ENCODE measurements at places on chromosomes 5 and 9.
A peak's percentile ranks its signal among the peaks of the same experiment; 100 is the strongest.

- DNase-seq, result peak; percentile 75
Observed at GRCh38 chr5:133868946-133869518, 99.4 kb downstream of the C5orf15 start.

DNA sequence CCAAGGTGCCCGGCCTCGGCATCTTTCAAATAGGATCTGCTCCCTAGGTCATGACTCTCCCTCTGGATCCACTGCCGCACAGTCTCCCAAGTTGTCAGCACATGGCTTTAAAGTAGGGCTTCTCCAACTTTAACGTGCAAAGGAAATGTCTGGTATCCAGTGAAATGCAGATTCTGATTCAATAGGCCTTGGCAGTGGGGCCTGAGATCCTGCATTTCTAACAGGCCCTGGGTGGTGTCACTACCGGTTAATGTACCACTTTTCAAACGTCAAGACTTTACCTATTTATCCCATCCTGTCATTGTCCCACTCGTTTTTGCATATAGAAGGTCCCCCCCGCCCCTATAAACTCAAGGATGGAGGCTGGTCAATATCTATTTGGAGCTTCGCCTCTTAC, 137.6 kb upstream of the ZNF618 start:
- DNase-seq, result no peak

- no peak for DNase-seq
Observed at GRCh38 chr5:53326424-53327153, 153.8 kb upstream of the FST start.

GRCh38 chr5:53501054-53501453, 20.6 kb downstream of the FST start:
- DNase-seq, result no peak

DNA sequence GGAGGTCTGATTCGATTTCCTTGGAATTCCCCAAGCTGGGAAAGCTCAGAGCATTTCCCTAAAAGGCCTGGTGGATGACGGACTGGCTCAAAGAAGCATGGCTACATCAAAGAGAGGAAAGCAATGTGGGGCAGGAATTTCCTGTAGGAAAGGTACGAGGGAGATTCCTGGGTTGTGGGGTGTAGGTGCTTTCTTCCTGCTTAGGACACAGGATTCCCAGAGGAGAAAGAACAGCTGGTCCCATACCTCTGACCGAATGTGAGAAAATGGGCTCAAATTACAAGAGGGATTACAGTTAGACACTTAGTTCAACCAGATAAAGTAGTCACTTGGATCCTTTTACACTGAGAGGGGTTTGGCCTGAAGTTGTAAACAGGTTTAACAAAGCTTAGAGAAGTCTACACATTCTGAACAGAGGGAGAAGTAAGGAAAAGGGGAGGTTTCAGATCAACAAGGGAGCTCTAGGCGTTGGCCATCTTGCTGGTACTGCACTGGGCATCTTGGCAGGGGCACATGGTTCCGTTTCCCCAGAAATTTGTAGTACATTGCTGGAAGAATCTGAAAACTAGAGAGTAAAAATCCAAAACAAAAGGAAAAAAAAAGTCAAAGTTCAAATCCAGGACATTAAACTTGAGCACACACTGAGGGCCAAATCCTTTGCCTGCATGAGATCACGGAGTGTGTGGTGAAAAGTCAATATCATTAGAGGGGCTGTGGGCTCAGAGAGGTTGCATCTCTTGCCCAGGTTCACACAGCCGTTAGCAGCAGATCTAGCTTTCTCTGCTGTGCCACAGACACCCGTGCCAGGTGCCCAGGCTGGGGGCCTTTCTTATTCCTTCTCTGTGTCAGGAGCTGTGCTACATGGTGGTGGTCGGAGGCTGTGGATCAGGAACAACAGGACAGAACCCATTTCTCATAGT, 171.3 kb downstream of the RGS3 start:
- DNase-seq, result no peak

DNA sequence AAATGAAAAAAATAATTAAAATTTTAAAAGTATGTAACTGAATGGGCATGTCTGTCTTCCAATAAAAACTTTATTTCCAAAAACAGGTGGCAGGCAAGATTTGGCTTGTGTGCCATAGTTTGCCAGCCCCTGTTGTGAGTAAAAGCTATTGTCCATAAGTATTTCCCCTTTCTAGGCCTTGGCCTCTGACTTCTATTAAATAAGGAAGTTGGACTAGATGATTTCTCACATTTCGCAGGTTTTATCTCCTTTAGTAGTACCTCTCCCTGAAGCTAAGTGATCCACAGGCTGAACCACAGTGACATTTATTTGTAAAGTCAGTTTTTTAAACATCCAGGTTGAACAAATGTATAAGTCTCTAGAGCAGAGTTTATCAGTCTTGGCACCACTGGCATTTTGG, 41.3 kb downstream of the RECK start:
- no peak for DNase-seq

- no peak for DNase-seq
Observed at GRCh38 chr9:6230037-6230780, 14.6 kb downstream of the IL33 start.

DNA sequence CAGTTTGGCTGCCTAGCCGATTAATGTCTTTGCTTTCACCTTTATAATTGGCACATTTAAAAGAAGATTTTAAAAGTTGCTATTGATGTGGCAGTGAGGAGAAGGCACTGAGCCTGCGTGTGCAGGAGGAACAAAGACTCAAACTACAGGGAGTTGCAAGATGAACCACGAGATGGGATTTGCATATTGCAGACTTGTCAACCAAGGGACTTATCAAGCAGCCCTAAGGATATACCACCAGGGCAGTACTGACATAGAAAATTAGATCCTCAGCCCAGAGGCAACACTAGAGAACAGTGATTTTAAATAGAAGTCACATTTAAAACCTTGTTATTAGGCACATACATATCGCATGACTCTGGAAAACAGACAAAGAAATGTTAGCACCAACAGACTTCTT, 342.6 kb downstream of the GLIS3 start:
- no peak for DNase-seq

DNA sequence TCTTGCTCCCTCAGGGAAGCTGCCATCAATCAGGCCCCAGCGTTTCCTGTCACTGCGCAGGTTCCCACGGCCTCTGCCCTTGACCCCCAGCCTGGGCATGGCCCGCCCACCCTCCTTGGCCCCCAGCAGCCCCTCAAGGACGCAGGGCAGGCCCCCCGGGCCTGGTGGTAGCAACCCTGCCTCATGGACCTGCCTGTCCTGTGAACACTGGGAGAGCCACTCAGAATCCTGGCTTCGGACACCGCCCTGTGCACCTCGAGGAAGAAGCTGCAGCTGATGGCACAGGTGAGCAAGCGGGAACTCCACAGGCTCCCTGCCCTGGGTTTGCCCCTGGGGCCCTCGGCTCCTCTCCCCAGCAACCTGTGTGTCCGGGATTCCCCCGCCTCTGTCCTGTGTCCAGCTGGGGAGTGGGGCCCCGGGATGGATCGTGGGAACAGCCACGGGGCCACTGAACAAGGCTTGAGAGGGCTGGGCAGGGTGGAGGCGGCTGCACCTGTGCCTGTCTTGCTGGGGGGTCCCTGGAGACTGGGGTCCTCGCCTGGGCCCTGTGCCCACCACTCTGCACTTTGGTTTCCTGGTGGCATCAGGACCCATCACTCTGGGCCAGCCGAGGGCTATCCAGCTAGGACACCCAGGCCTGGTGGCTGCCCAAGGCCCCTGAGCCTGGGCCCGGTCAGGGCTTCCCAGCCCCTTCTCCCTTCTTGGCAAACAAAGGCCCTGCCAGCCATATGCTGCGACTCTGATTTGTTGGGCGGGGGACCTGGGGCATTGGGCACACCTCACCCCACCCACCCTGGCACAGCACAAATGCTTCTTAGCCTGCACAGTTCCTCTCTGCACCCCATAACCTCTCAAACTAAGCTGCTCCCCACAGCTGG, 33.5 kb upstream of the EGFL7 start:
- DNase-seq, result no peak

DNA sequence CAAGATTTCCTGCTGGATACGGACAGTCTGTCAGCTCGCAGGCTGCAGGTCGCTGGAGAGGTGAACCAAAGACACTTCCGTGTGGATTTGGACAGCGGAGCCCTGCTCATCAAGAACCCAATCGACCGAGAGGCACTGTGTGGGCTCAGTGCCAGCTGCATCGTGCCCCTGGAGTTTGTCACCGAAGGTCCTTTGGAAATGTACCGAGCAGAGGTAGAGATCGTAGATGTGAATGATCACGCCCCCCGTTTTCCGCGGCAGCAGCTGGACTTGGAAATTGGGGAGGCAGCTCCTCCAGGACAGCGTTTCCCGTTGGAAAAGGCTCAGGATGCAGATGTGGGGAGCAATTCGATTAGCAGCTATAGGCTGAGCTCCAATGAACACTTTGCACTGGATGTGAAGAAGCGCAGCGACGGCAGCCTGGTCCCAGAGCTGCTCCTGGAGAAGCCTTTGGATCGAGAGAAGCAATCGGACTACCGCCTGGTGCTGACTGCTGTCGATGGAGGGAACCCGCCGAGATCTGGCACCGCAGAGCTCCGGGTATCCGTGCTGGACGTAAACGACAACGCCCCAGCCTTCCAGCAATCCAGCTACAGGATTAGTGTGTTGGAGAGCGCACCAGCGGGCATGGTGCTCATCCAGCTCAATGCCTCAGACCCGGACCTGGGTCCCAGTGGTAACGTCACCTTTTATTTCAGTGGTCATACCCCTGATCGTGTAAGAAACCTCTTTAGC, 658 bp downstream of the PCDHGC4 start:
- no peak for DNase-seq

GRCh38 chr5:10452768-10453331, 11.2 kb downstream of the ROPN1L start:
- DNase-seq, result peak; percentile 53

DNA sequence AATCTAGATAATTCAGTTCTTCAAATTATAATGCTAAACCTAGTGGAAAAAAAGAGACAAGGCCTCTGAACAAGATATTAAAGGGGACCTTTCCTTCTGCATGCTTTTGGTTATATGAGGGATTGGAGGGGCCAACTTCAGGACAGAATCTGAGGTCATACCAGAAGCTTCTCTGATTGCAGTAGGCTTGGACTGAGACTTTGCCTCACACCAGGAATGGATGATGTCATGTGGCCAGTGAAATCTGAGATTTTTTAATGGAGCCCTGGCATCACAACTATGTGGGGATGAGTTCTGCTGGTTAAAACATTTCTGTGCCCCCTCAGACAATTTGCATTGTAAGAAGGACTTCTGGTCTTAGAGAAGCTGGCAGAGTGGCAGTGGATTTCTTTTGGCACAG, 88.6 kb downstream of the ANGPTL2 start:
- DNase-seq, result no peak

DNA sequence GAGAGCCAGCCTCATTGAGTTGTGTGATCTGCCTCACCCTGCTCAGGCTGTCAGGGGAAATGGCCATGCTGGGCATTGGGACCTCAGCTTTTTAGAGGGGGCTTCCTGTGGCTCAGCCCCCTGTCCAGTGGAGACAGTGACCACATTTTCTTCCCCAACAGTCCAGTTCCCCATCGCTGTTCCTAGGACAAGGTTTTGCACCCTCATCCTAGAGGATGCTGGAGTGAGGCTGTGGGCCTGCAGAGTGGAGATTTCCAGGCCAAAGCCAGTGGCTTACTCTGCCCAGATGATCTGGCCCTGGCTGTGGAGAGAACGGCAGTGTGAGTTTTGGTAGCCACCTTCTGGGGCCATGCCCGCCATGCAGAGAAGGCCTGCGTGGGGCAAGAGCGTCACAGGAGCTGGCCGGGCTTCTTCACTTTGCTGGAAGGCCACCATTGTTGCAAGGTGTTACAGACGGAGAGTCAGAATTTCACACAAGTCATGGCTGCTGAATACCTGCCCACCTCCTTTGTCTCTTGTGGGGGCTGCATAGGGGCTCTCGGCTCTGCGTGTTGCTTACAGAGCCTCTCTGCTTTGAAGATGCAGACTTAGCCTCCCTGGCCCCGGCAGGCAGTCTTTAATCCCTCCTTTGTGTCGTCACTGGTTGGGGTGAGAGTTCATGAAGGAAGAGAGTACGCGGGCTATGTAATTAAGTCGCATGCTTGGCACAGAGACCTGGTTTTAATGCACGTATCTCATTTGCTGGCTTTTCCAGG, 35.2 kb upstream of the PITX1 start:
- DNase-seq, result no peak

GRCh38 chr5:138148811-138149210, 9.6 kb upstream of the NME5 start:
- DNase-seq, result no peak

DNA sequence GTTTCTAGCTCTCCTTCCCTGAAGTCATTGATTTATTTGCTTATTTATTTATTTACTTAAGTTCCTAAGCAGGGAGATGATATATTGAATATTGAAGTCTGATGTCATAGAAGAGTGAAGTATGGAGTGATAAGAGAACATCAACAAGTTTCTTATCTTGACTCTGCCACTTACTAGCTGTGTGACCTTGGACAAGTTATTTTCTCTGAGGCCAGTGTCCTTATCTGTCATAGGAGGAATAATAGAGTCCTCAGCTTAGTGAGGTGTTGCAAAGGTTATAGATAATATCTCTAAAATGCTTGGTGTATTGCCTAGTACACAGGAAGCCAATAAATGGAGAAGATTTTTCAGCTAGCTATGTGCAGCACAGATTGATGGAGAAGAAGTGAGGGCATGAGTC, 32.4 kb upstream of the PIP5K1B start:
- no peak for DNase-seq

DNA sequence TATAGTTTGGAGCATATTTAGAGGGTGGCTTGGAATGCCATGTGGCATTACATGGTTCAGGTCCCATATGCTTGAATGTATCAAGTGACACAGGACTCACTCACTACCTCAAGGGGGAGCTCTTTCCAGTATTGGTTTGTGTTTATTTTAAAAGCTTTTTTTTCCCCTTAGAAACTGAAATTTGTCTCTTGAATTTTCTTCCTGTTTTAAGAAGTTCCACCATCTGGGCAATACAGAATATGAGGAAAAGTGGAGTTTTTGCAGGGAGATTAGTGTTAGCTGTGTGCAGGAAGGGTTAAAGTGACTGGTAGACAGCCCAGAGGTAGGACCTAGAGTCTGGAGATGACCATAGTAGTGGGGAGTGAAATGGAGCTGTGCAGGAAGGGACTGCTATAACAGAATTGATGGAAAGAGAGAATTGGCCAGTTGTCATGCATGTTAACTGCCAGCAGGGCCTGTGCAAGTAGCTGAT, 36.6 kb downstream of the CTNNA1 start:
- peak; percentile 34 for DNase-seq

- DNase-seq, result no peak
Observed at GRCh38 chr5:127834094-127834531, 130.9 kb downstream of the CCDC192 start.

GRCh38 chr9:37163299-37163698, 42.9 kb downstream of the ZCCHC7 start:
- no peak for DNase-seq

DNA sequence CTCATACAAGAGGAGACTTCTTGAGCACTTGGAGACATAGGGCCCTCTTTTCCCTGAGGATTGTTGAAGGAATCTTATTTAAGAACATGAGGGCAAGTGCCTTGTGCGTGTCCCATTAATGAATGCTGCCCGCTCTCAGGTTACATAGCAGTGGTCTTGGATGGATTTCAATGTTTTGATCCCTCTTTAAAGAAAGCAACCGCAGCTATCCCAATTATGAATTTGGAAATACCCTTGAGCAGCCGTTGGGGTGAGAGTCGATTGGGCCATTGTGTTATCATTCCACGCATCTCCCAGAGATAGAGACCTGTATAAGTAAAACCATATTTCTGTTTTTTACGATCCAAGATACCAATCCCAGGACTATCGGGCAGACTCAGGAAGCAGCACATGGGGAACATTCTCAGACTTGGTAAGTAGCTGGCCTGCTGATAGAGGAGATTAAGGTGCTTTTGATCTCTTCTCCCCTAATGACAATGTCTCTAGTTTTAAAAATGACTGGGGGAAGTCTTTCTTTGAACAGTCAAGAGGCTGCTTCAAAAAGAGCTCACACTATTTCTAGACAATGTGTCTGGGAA, 145.3 kb downstream of the MACROH2A1 start:
- DNase-seq, result no peak

All from activated CD4-positive, alpha-beta T cell treated with anti-CD3 and anti-CD28 coated beads, Interleukin-2, Interleukin-4, amounts not matched to agents 100 ng/mL and 50 ng/mL, durations not matched to agents 16 hours and 8 hours (primary cell).